Fibroblast of mammary gland (primary cell): ENCODE measurements at places on chromosomes 6 and 20.

- no peak for DNase-seq
Observed at GRCh38 chr6:86526238-86526637, 411.1 kb upstream of the HTR1E start.

DNA sequence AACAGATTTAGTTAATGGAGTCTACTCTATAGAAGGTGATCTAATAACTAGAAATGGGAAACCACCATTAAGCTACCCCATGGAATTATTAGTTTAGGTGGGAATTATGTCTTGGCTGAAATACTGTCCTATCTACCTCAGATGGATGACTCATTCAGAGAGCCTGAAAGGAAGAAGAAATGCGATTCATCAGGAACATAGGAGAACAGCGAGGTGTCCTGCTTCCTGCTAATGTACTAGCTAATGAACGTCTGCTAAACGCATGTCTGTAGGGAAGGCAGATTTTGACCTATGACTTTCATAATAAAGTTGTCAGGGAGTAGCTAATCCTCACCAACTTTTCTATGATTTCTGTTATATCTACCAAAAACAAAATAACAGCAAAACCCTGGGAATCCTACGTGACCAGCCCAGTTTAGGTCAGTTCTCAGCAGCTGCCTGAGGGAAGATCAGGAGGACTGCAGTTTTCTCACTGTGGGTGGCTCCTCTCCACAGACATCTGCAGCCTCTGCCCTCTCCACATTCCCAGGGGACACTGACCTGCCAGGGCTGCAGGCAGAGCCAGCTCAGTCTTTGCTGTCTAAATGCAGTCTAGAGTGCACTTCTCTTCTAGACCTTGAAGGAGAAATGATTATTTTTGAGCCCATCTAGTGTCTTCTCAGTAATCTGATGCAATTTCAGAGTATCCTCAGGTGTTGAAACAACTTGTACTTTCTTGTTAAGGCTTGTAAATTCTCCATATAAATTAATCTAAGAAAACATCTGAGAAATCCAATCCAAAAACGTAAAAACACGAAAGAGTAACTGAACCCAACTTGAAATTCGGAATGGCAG lies 18.1 kb upstream of the SFT2D1 start:
- DNase-seq, result peak; percentile 58

- no peak for DNase-seq
Observed at GRCh38 chr20:18202966-18203365, 65.3 kb downstream of the KAT14 start.

GRCh38 chr20:10247440-10247839 lies 28.8 kb downstream of the SNAP25 start:
- no peak for DNase-seq

DNA sequence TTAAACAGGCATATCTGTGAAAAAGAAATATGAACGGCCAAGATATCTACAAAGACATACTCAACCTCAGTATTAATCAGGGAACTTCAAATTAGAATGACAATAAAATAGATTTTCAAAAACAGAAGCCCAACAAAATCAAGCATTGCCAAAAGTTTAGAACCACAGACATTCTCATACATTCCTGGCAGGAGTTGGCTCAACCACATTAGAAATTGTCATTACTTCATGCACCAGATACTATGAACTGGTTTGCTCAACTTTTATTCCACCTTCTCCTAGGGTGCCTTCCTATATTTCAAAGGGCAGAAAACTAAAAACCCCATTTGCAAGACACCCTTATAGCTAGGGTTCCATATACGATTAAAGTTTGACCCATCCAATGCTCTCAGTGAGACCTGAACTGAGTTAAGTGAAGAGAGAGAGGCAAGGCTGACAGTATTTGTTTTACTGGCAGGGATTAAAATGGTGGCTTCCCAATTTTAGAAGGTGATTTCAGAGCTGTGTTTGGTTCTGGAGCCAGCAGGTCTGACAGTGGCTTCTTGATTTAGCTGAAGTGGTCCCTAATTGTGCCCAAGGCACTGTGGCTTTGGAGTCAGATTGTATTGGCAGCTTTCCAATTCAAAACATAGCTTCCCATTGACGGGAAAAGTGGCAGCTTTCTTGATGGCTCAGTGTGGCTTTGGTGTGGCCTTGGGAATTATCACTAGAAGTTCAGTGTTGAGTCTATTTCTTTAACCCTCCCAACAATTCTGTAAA lies 77.1 kb upstream of the CDYL start:
- no peak for DNase-seq

GRCh38 chr6:106518748-106519147 lies 110.5 kb downstream of the RTN4IP1 start:
- DNase-seq, result peak; percentile 47

DNA sequence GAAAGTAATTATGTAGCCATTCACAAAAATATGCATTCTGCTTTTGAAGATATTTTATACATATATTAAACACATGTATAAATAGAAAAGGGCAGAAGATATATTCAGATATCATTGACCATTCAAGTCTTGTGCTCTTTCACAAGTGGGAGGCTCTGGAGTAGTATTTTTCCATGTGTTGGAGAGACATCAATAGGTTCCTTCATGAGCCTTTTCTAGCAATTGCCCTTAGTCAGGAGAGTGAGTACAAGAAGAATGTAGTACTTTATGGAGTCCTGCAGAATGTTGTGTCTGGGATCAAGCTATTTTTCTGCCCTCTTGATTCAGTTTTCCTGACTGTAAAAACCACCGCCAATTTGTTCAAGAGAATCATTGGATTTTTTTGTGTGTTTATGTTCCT lies 117.9 kb downstream of the LRRC1 start:
- no peak for DNase-seq

GRCh38 chr6:37723016-37723415 lies 25.3 kb upstream of the MDGA1 start:
- DNase-seq, result no peak

- DNase-seq, result no peak
Observed at GRCh38 chr6:129429956-129430355, 280.0 kb downstream of the ARHGAP18 start.

DNA sequence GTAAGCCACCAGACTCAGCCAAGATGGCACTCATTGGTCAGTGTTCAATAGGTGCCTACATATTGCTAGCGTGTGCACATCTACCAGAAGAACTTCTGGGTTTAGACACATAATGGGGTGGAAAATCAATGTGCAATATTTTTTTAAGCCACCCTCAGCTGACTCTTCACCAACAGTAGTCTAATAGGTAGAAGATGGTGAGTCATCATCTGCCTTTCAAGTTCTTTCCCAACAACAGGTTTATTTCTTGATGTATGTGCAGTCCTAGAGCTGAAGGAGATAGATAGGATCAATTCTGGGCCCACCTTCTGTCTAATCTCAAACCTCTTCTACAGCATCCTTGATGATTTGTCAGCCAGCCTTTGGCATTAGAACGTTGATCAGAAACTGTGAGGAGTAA lies 41.3 kb downstream of the IRAK1BP1 start:
- DNase-seq, result peak; percentile 17

DNA sequence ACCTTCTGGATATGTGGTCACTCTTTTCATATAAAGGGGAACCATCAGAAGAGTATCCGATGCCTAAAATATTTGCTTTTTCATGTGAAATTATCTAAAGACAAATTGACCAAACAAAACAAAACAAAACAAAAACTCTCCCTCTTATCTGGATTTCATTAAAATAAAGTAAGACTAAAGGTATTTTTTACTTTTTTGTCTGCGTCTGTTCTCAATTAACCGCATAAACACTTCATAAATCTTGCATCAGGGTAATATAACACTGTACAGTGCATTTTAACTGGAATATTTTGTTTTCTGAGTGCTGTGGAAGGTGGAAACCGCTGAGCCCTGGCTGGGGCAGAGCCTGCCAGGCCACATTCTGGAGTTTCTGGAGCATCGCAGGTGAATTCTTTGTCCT lies 234.1 kb upstream of the ZFP64 start:
- no peak for DNase-seq

- DNase-seq, result no peak
Observed at GRCh38 chr6:27470023-27470422, 2.9 kb downstream of the ZNF184 start.

GRCh38 chr6:112384511-112384910 lies 37.4 kb downstream of the RFPL4B start:
- no peak for DNase-seq

DNA sequence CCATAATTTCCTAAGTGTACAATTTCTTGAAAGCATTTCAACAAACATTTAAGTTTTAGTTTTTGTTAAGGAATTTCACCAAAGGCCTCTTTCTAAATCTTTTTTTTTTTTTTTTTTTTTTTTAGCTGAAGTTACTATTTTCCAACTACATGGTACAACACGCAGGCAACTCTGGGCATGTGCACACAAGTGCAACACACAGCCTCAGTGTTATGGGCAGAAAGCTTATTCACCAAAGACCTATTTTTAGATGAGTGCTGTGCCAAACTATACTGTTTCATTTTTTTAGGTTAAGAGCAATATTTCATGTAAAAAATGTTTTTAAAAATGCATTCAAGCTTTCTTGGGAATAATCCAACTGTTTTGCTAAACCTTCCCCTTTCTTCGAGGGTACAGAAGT lies 42.0 kb upstream of the MAP3K4 start:
- no peak for DNase-seq

GRCh38 chr6:142130814-142131213 lies 1.9 kb upstream of the GJE1 start:
- DNase-seq, result no peak

- DNase-seq, result peak; percentile 73
Observed at GRCh38 chr20:10537850-10538480, 102.9 kb downstream of the SLX4IP start.

GRCh38 chr20:39674842-39675241 lies 712.7 kb downstream of the DHX35 start:
- DNase-seq, result no peak

DNA sequence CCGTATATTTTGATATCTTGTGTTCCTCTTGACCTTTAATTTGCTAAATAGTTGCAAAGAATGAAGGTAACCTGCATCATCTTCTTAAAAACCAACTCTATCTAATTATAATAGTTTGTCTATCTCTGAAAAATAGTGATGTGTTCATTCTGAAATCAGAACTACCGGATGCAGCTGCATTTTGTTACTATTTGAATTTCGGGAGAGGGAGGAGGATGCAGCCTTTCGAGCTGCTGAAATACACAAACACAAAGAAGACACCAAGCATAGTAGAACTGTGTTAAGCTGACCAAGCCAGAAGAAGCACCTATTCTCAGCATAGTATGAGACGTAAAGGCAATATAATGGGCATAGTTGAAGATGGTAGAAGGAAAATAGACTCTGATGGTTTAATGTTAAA lies 33.1 kb downstream of the PTPN1 start:
- DNase-seq, result no peak

- DNase-seq, result no peak
Observed at GRCh38 chr6:36725581-36725980, 28.0 kb downstream of the RAB44 start.

- DNase-seq, result no peak
Observed at GRCh38 chr20:54291339-54292010, 83.6 kb downstream of the PFDN4 start.

- DNase-seq, result peak; percentile 88
Observed at GRCh38 chr6:150267686-150268561, 100.9 kb upstream of the IYD start.

- DNase-seq, result no peak
Observed at GRCh38 chr20:25361287-25361683, 29.4 kb downstream of the ABHD12 start.

GRCh38 chr6:10314163-10314955 lies 100.5 kb downstream of the TFAP2A start:
- DNase-seq, result no peak

DNA sequence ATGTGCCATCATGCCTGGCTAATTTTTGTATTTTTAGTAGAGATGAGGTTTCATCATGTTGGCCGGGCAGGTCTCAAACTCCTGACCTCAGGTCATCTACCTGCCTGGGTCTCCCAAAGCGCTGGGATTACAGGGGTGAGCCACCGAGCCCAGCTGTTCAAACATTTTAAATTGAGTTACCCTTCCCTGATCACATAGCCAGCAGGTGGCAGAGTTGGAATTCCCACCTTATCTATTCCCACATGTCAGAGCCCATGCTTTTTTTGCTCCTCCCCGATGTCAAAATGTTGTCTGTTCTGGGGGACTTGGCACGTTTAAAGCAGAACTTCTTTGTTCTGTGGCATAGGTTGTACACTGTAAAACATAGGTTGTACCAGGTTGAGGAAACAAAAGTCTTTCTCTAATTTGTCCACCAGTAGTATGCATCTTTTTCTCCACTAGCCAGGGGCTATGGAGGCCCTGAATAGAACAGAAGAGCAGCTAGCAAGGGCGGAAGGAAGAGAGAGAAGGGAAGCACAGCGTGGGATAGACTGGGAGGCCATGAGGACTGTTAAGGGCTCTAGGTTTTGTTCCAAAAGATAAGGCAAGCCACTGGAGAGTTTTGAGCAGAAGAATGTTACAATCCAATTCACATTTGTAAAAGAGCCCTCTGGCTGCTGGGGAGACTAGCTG lies 7.3 kb upstream of the LBP start:
- DNase-seq, result peak; percentile 29

- DNase-seq, result no peak
Observed at GRCh38 chr6:29965563-29965872, 23.2 kb downstream of the HLA-A start.

- DNase-seq, result no peak
Observed at GRCh38 chr6:158071121-158072082, 89.7 kb downstream of the SYNJ2 start.
